HFFc6 (cell line): ENCODE measurements at places on chromosomes 2 and 18.

DNA sequence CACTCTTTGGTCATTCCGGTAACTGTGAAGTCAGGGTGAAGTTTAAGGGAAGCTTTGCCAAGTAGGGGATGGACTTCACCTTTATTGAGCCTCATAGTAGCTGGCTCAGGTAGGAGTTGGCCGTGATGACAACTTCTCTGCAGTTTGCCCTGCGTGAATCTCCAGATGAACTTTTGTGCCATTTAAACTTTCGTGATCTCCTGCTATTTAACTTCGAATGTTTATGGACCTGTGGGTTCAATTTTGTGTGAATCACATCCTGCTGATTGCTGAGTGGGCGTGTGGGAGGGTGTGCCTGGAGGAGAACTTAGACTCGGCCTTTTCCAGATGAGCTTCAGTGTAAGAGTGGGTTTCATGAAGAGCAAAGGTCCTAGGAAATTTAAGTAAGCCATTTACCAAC, 4.2 kb downstream of the UGT1A1 start:
- no peak for DNase-seq

GRCh38 chr2:10062931-10063365, 17.3 kb downstream of the CYS1 start:
- DNase-seq, result no peak

- DNase-seq, result no peak
Observed at GRCh38 chr2:232541961-232542714, 2.6 kb downstream of the CHRNG start.

GRCh38 chr2:102141970-102142828, at the start of gene IL1R1:
Gene IL1R1, plus strand, starts transcription at chr2:102142746. Its CDS starts 14,979 bp downstream, at chr2:102157725.
- peak; percentile 55 for DNase-seq

DNA sequence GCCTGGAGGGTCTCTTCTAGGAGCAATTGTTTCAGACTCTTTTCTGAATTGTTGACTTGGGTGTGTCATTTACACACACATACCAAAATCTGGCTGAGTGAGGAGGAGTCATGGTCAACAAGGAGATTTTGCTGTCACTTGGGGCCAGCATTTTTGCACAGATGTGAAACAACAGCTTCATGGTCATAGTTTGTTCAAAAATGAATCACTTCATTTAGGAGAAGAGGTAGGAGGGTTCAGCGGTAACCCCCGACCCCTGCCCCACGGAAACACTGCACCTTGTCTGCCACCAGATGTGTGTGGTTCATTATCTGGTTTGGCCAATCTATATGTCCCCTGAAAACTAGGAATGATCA, 42.2 kb downstream of the LBH start:
- DNase-seq, result no peak

GRCh38 chr18:5164903-5165302, 32.2 kb downstream of the AKAIN1 start:
- no peak for DNase-seq

- DNase-seq, result no peak
Observed at GRCh38 chr2:186737732-186738508, 44.1 kb downstream of the FAM171B start.

DNA sequence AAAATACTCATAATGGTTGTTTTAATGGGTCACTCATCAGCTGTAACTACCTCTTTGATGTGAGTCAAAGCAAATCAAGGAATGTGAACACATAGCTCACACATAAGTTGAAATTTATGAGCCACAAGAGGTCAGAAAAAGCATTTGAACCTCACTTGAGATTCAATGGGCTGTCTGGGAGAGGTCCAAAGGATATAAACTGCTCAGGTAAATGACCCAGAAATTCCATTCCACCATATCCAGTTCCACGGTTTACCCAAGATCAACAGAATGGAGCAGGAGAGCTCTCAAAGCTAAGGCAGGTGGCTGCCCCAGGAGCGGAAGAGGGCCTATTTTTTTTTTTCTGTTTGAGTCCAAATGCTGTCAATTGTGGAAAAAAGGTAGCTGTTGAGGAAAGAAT, 464.1 kb downstream of the TNS1 start:
- peak; percentile 16 for DNase-seq

- DNase-seq, result no peak
Observed at GRCh38 chr2:43410055-43410604, 183.7 kb upstream of the ZFP36L2 start.

GRCh38 chr2:49616800-49617199, 462.5 kb upstream of the FSHR start:
- no peak for DNase-seq

- no peak for DNase-seq
Observed at GRCh38 chr2:209381091-209381490, 42.8 kb upstream of the MAP2 start.
